ENCODE measurements at places on chromosomes 1 and 21.

DNA sequence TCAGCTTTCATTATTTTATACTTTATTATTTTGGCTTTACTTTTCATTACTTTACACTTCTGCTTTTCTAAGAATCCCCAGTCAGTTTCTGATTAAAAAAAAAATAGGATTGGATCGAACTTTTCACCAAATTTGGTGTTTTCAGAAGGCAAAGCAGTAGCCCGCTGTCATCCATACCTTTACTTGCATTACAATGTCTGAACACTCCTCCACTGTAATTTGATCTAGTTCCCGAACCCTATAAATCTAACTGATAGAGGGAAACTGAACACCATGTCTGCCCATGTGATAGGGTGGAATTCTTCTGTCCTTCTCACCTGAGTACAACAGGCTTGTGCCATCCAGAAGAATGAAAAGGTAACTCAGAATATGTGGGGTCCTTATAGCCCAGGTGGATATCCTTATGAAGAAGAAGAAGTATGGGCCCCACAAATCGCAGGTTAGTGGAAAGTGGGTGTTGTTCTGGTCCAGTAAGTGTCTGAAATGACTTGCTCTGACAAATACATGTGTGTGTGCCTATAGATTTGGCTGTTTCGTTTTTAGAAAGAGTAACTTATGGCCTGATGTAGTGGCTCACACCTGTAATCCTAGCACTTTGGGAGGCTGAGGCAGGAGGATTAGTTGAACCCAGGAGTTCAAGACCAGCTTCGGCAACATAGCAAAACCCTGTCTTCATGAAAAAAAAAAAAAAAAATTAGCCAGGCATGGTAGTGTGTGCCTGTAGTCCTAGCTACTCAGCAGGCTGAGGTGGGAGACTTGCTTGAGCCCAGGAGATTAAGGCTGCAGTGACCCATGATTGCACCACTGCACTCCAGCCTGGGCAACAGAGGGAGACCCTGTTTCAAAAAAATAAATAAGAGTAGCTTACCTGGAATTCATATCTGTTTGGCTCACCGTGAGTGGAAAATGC lies 26.6 kb upstream of the CDC14A start:
- DNase-seq: no peak

GRCh38 chr21:40680311-40680710 lies 166.6 kb downstream of the DSCAM start:
- no peak for DNase-seq

DNA sequence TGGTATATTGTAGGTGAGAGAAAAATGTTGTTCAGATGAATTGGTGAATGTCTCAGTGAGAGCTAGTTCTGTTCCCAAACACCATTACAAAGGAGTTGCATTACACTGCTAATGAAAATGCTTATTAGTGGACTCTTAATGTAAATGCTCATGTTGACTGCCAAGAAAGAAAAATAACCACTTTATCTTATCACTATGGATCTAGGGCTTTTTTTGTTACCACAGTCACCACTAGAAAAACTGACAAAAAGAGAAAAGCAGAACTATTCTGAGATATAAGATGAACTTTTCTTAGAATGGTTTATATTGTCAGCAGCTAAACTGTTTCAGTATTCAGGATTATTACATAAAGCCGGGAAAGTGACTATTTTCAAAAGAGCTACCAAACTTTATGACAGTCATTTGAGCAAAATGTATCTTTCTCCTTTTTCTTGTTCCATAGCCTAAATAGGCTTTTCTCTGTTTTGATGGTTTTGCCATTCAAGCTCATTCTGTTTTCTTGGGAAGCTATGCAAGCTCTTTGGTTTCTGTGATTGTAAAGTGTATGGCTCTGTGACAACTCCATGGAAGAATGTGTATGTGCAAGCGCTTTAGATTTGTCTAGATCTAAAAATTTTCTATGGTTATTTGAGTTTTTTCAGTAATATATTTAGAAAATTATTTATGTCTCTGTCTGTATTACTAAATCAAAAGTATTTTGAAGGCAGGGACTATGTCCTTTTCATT lies 64.2 kb upstream of the DPH5 start:
- no peak for DNase-seq

- no peak for DNase-seq
Observed at GRCh38 chr1:64679177-64679576, 65.7 kb upstream of the RAVER2 start.

DNA sequence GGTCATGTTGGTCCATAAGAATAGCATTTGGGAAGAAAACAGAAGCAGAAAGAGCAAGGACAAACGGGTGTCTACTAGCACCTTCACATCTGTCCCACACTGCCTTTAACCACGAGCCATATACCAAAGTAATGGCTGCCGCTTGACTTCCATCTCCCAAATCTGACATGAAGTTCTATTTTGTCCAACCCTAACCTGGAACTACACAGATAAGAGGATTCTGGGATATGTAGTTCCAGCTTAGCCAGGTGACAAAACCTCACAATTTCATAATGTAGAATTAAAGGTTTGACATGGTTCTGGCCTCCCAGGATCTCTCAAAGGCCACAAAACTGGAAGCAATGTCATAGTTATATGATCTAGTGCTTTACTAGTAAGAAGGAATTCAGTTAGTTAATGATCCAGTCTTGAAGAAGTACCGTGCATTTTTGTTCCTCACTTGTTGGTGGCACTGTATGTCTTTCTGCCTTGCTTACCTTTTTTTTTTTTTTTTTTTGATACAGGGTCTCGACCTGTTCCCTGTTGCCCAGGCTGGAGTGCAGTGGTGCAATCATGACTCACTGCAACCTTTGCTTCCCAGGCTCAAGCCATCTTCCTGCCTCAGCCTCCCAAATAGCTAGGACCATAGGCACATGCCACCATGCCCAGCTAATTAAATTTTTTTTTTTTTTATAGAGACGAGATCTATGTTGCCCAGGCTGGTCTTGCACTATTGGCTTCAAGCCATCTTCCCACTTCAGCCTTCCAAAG lies 17.5 kb downstream of the PTGFRN start:
- no peak for DNase-seq

- DNase-seq: no peak
Observed at GRCh38 chr1:72137656-72138055, 144.7 kb downstream of the NEGR1 start.

DNA sequence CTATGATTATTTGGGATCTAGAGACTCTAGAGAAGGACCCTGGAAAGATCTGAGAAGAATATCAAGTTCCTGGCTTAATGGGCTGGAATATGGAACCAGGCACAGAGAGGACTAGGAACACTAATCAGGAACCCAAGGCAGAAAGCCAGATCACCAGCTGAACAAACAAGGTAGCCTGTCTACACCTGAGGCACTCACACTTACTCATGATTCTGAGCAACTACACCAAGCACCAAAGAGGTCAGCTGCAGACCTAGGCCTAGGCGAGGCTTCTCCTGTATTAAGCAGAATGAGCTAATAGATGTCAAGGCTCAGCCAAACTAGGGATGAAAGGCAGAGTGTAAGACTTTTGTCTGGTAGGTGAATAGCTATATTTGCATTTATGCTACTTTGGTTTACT lies 368.1 kb downstream of the LTN1 start:
- no peak for DNase-seq

- DNase-seq: no peak
Observed at GRCh38 chr1:14010476-14010875, 310.5 kb downstream of the PRDM2 start.

DNA sequence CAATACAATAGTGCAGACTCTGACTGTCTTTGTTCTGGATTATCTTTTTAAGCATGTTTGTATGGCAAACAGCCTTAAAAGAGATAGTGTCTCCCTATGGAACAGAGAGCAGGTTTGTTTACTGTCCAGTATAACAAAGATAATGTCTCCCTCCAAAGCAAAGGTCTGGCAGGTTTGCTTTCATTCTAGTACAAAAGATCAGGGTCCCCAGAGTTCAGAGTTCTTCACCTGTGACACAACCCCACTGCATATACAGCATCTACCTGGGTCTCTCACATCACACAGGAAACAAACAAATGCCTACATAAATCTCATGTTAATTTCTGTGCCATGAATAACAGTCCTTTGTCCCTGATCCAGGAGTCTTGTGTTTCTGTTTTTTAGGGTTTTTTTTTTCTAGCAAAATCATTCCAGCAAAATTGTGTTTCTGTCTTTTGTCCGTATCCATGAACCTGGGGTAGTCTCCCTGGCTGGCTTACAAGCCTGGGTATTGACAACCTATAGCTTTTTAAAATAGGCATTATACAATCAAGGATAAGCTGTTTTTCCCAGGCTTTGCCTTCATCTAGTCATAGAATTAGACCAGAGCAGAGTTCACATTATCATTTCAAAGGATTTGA lies 89.4 kb upstream of the PTBP2 start:
- no peak for DNase-seq

DNA sequence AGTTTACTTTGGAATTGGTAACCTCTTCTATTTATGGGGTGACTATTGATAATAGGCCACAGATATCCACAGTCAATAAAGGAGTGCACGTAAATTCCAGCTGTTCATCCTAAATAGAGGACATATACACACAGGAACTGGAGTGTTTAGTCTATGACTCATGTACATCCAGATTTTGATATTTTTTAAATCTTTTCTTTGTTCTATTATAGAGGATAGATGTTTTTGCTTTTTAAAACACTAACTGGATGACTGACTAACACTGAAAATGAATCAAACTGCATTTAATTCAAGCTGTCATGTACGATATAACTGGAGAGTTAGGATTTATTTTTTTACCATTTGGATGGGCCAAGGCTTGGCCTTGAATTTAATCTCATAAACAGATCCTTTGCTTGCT lies 45.9 kb downstream of the RGL1 start:
- no peak for DNase-seq

- no peak for DNase-seq
Observed at GRCh38 chr1:1046243-1046642, 26.3 kb downstream of the AGRN start.

GRCh38 chr1:201226859-201227488 lies 36.4 kb downstream of the IGFN1 start:
- no peak for DNase-seq

GRCh38 chr1:231871878-231872277 lies 245.3 kb downstream of the DISC1 start:
- no peak for DNase-seq

DNA sequence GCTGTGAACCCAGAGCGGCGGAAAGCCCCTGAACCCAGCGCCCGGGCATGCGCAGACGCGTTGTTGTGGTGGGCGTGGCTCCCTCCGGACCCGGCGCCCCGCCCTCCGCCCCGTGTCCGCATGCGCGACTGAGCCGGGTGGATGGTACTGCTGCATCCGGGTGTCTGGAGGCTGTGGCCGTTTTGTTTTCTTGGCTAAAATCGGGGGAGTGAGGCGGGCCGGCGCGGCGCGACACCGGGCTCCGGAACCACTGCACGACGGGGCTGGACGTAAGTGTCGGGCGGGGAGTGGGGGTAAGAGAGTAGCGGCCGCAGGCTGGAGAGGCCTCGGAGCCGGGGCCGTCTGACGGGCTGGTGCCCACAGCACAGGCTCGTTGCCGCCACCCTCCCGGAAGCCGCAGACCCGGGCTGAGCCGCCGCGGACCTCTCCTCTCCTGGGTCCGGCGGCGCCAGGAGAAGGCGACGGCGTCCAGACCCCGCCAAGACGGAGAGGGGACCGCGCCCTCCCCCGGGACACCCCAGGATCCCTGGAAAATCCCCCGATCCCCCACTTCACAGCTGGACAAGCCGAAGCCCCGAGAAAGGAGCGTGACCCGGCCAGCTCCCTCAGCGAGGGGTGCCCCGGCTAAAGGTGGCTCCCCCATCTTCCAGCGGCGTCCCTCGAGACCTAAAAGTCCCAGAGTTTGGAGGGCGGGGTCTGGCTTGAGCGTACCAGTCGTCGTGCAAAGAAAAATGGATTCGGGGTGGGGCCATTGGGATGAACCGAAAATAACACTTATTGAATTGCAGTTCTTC lies at the start of gene TMEM50A:
TMEM50A (plus strand) TSS at position 147 of the 794 bp plus-strand sequence. CDS start 2,153 bp downstream, outside the sequence.
- DNase-seq: peak; percentile 86

DNA sequence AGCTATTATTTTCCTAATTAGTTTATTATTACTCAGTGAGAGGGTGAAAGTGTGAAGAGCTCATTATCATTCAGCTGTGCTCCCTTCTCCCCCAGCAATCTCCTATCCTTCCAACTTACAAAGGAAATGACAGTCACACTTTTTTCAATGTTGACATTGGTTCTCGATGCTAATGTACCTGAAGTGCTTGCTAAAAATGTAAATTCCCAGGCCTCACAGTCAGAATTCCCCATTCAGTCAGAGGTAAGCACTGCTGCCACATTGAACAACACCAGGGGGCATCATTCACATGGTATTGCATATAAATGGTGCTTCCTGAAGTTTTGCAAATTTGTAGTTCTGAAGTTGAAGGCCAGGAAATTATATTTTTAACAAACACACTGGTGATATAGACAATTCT lies 132.7 kb upstream of the FOXD3 start:
- DNase-seq: no peak

GRCh38 chr1:110956586-110956985 lies 7.1 kb downstream of the LRIF1 start:
- no peak for DNase-seq

DNA sequence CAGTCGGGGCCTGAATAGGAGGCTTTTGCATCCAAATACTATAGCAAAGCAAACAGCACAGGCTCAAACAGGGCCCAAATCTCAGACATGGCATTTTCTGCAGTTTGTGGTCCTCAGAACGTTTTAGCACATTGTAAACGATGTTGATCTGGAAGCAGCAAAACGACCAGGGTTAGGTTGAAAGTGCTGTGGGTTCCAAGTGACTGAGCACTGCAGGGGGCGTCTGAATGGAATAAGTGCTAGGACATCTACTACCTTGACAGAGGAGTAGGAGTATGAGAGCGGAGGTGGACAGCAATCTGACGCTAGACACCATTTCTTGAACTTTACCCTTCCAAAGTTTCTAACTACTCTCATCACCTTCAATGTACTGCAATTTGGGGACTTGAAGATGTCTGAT lies 214.9 kb downstream of the BARHL2 start:
- no peak for DNase-seq

- no peak for DNase-seq
Observed at GRCh38 chr1:164265232-164265631, 293.8 kb upstream of the PBX1 start.

DNA sequence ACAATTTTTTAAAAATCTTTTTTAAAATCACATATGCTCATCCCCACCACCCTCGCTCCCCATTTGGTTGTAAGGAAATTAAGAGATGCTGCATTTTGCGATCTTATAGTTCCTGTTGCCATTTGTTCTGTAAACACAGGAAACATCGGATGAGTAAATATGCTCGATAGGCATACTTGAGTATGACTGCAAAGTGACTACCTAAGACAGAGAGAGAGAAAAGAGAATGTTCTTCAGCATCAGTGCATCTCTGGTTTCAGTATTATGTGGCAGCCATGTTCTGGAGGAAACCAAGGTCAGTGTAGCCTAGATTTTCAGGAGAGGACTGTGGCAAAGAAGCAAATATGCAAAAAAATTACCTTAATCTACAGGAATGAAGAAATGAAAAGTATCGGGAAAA lies 265.5 kb upstream of the FMN2 start:
- no peak for DNase-seq

GRCh38 chr1:204127597-204128242 lies 24.1 kb downstream of the ETNK2 start:
- no peak for DNase-seq
